ENCODE measurements at places on chromosomes 16 and 17. TPM values are rescaled to one million over a fixed set of nuclear protein-coding genes. Genes with fewer than 3 reads are reported as not detected.

Gene AOC3
- total RNA-seq: 61.7 TPM

DNA sequence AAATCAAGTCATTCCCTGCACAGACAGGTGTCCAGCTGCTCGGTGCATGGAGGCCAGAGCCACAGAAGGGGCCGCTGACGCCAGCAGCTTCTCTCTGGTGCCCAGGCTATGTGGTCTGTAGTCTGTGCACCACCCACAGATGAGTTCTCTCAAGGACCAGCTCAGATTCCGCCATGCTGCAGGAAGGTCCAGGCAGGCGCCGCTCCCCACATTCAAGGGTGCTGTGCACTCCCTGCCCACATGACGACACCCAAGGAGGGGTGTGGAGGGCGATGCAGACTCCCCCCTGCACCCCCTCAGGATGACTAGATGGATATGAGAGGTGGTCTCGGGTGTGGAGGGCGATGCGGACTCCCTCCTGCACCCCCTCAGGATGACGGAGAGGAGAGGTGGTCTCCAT lies 119.0 kb downstream of the ANKRD11 start:
- no peak for DNase-seq

GRCh38 chr17:28910534-28910933 lies 7.7 kb upstream of the DHRS13 start:
- DNase-seq: no peak

DNA sequence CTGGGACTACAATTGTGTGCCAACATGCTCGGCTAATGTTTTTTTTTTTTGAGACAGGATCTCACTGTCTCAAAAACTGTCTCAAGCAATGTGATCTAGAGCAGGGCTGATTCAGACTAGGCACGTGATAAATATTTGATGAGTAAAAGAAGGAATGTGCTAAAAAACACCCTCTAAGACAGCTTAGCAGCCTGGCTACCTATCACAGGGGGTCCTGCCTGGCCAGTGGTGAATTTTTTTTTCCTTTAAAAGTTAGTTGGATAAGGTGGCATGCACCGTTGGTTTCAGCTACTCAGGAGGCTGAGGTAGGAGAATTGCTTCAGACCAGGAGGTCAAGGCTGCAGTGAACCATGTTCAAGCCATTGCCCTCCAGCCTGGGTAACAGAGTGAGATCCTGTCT lies 14.8 kb upstream of the GPATCH8 start:
- DNase-seq: no peak

DNA sequence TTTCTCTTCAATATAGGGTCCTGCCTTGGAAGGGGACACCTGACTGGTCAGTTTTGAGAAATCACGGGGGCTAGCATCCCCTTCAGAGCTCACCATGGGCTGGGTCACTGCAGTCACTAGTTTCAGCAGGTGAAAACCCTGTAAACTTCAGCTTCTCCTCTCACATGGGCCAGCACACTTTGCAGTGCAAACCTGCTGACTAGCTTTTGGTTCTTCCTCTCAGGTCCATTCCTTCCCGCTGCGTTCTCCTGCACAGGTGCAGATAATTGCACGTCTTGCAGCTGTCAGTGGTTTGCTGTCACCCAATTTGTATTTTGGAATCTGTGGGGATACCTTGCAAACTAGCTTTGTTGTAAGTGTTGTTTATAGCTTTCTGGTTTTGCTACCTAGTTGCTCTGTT lies 95.1 kb downstream of the LYRM1 start:
- DNase-seq: no peak

DNA sequence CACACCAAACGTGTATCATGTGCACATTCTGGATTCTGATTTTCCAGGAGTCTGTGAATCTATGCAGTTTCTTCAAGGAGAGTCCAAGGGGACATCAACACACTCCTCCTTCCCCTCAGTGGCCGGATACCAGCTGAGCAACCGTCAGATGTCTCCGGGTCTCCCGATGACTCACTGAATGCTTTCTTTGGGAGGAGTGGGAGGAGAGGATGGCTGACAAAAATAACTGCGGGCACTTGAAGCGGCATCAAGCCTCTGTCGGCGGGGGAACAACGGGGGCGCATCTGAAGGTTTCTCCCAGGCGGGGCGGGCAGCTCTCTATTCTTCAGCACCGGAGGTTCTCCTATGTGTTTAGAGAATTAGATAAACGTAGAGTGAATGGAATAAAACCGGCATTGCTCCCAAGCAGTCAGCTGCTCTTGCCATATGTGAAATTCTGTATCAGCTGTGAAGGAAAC lies 24.6 kb upstream of the LRRC75A start:
- DNase-seq: peak; percentile 61

Gene OXLD1
- total RNA-seq: 17.9 TPM

- DNase-seq: no peak
Observed at GRCh38 chr17:55601874-55602364, 90.7 kb upstream of the SMIM36 start.

GRCh38 chr17:30278032-30278431 lies 13.7 kb downstream of the BLMH start:
- no peak for DNase-seq

DNA sequence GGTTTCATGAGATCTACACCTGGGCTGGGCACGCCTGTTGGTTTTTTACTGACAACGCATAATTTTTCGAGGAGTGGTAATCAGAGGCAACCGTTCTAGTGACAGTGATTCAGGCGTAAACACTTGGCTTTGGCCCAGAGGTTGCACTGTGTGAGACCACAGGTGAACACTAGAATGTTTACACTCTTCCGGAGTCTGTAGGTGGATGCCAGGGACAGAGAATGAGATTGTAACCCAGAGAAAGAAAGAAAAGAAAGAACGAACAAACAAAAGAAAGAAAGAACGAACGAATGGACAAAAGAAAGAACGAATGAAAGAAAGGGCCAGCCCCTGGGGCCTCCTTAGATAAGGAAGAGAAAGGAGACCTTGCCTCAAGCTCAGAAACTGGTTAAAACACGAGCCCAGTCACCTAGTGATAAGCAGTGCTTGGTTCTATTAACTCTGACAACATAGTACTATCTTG lies 113.2 kb downstream of the PRKCB start:
- DNase-seq: no peak

DNA sequence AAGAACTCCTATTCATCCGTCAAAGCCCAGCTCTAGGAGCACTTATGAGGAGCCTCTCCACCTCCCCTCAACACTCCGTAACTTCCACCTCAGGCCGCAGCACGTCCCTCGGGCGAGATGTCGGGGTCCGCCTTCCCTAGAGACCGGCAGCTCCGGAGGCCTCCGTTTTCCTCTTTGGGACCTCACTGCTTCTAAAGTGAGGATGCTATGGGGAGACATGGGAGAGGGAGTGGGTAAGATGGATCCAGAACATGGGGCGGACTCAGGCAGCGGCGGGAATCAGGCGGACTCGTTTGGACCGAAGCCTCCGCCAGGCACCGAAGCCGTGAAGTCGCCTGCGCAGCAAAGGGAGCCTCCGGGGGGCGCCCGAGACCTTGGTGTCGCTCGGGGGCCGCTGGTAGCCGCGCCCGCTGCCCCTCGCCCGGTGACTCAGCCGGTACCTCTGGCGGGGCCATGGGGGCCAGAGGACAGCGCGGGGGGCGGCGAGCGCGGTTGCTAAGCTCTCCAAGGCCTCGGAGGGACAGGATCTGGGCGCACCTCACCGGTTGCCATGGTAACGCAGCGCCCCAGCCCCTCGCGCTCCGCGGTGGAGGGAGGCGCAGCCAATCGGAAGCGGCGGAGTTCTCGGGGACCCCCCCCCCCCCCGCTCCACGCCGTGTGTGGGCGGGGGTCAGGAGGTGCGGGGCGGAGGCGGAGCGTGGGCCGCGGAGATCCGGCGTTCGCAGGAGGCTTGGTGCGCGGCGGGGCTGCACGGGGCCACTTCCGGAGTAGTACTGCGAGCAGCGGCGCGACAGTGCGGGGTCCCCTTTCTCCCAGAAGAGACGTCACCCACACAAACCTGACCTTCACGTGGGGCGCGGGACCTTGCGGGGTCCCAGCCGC lies 1.3 kb upstream of the HIC1 start:
- peak; percentile 91 for DNase-seq

Gene SLC16A11
- 0.89 TPM for total RNA-seq

Data from sciatic nerve (tissue), 2 donors.